Heart right ventricle (tissue), 16 donors: ENCODE measurements at places on chromosomes 11 and 22. TPM values are rescaled to one million over a fixed set of nuclear protein-coding genes. Genes with fewer than 3 reads are reported as not detected.

The P2RY6 gene
- 1.5 TPM for total RNA-seq

The GGTLC3 gene
- not detected for total RNA-seq

The GAB4 gene
- total RNA-seq, result not detected

DNA sequence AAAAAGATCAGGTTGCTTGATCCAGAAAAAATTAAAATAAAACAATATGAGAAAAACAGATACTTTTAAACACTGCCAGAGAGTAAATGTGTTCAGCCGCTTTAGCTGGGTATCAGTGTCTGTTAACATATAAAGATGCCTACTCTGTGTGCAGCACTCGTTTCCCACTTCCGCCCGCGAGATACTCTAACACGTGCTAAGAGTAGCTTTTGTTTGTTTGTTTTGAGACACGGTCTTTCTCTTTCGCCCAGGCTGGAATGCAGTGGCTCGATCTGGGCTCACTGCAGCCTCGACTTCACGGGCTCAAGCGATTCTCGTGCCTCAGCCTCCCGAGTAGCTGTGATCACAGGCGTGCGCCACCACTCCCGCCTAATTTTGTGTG, 531 bp upstream of the MEN1 start:
- H3K36me3 ChIP-seq, result no peaks in the 10 kb centered on the region
- peak overlapping the region; percentile 88 for H3K4me3 ChIP-seq
- no peak for DNase-seq
- no peak overlapping the region for H3K27ac ChIP-seq

- no peak overlapping the region for H3K27ac ChIP-seq
- no peak overlapping the region for H3K4me3 ChIP-seq
- DNase-seq, result no peak
- no peaks in the 10 kb centered on the region for H3K4me1 ChIP-seq
Measured at GRCh38 chr11:101866619-101867491, 48.0 kb upstream of the CEP126 start.

DNA sequence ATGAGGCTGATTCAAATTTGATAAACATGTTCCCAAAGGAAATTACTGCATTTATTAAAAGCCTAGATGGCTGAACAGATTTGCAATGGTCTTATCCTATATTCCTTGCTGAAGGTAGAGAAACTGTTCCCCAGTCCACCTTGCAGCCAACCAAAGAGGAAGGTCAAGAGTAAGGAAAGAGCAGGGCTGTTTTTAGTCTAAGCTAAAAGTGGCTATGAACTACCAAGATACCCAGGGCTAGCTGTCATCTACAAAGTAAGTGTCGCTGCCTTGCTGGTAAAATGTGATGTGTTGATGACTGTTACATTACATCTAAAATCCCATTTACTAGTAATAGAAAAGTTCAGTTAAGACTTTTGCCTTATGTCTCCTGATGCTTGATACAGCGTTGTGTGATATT, 290.1 kb upstream of the MPPED2 start:
- no peak overlapping the region for H3K27ac ChIP-seq
- H3K27me3 ChIP-seq, result no peaks in the 10 kb centered on the region
- no peak for DNase-seq
- no peaks in the 10 kb centered on the region for H3K36me3 ChIP-seq
- H3K4me1 ChIP-seq, result peaks cover 75% of the 10 kb centered on the region

- no peak overlapping the region for H3K4me3 ChIP-seq
- no peak overlapping the region for H3K27ac ChIP-seq
- H3K4me1 ChIP-seq, result peaks cover 36% of the 10 kb centered on the region
- H3K36me3 ChIP-seq, result peaks cover 4% of the 10 kb centered on the region
- no peaks in the 10 kb centered on the region for H3K27me3 ChIP-seq
Measured at GRCh38 chr22:37932401-37932800, 21.0 kb downstream of the C22orf23 start.

- peaks cover 12% of the 10 kb centered on the region for H3K36me3 ChIP-seq
- H3K27ac ChIP-seq, result no peak overlapping the region
- H3K4me1 ChIP-seq, result peaks cover 18% of the 10 kb centered on the region
- H3K27me3 ChIP-seq, result no peaks in the 10 kb centered on the region
- H3K4me3 ChIP-seq, result no peak overlapping the region
Measured at GRCh38 chr11:44138980-44139379, 43.5 kb downstream of the EXT2 start.
